Adipocyte (in vitro differentiated cells): ENCODE measurements at places on chromosomes 6 and 20.

- no peak for DNase-seq
Measured at GRCh38 chr6:36364669-36365479, 22.6 kb downstream of the ETV7 start.

DNA sequence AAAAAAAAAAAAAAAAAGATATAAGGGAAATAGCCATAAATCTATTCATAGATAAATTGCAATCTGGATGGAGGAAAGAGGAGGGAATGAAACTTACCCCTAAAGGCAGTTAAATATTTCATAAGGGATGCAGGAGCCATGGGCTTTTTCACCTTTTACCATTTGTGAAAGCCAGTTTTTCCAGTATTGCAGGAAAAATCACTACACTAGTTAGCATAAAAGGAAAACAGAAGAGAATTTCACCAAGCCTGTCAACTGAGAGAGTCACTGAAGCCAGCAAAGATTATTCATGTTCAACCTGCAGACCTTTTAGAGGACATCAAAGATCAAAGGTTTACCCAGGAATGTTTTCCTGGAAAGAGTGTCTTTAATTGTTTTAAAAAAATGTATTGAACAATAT, 969.7 kb downstream of the KIF16B start:
- DNase-seq, result no peak

GRCh38 chr6:53926505-53926904, 131.7 kb downstream of the LRRC1 start:
- DNase-seq, result peak; percentile 21

- no peak for DNase-seq
Measured at GRCh38 chr6:46246727-46247126, 75.9 kb upstream of the ENPP5 start.

GRCh38 chr6:164396071-164397047, 913.0 kb downstream of the C6orf118 start:
- DNase-seq, result no peak

DNA sequence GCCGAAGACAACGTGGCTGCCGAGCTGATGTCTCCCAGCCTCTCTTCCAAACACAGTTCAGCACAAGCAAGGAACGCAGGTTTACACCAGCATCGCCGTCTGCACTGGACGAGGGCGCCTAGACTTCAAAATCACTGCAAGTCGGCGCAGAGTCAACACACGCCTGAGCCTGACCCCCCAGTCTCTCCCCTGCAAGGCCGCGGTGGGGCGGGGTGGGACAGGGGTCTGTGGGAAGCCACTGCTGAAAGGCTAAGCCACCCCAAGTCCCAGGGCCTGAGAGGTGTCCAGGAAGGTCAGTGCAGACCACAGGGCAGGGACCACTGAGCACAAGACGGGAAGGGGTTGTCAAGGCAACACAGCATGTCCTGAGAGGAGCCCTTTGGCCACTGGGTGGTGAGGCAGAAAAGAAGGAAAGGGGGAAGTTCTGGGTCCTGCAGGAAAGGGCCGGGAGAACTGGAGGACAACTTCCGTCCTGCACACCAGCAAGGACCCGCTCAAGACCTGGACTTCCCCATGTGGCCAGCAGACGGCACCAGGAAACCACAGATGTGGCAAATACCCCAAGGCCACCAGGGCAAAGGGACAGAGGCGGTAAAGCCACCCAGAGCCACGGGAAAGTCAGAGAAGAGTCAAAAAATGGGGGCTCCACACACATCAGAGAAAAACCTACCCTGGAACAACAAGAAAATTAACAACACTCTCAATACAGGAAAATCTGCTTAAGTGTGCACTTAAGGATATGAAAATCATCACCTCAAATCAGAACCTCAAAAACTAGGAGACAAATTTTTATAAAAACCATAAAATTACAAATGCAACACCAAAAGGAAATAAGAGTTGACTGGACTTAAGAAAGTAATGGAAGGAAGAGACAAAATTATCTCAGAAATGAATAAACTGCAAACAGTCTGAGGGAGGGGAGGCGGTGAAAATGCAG, 84.8 kb downstream of the TAF4 start:
- peak; percentile 7 for DNase-seq

GRCh38 chr6:19719691-19720128, 117.5 kb upstream of the ID4 start:
- peak; percentile 61 for DNase-seq

GRCh38 chr20:3924304-3925112, 35.3 kb downstream of the PANK2 start:
- no peak for DNase-seq

DNA sequence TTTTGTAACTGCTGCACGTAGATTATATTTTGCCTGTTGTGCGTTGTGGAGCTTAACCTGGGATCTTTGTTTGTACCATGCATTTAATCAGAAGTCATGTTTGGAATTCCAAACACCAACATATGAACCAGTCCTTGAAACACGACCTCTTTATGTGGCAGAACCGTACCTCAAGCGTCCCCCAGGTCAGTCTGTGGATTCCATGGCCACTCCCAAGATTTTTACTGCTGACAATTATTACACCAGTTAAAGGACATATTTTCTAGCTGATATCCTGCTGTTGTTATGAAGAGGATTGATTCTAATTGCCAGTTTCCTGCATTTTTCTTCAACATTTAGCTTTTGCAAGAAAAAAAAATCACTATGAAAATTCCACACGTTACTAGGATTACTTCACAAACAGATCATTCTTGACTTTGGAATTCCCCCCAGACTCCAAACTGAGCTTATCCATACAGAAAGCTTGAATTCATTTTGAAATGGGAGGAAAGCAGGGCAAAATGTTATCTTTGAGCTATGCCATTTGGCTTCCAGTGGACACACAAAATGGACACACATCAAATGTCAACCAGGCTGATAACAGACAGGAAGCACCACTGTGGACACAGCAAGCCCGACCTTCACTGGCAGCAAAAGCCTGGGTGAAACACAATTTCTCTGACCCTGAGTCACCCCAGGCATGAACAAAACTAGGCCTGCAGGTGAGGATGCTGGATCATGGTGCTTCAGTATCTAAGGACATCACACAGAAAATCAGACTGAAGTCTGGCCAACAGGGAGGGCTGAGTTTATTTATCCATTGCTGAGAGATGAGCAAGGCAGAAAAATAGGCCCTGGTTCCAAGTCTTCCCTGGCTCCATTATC, 542.9 kb upstream of the JAG1 start:
- peak; percentile 75 for DNase-seq

- DNase-seq, result no peak
Measured at GRCh38 chr6:169171016-169171415, 82.6 kb downstream of the THBS2 start.

DNA sequence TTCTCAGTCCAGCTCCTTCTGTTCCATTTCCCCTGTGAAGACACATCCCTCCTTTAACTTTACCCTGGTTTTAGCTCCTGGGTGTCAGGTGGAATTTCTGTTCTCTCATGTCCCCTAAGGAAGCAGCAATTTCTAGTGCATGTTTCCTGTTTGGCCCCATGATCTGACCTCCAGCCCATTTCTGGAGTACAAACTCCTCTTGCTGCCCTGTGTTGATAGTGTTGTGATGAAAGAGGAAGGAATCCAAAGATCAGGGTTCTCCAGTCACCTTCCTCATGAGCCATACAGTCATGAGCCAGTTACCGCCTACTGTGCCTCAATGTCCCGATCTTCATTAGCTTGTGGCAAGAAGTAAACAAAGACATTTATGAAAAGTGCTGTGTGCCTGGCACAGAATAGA, 97.4 kb downstream of the PHACTR1 start:
- DNase-seq, result no peak

DNA sequence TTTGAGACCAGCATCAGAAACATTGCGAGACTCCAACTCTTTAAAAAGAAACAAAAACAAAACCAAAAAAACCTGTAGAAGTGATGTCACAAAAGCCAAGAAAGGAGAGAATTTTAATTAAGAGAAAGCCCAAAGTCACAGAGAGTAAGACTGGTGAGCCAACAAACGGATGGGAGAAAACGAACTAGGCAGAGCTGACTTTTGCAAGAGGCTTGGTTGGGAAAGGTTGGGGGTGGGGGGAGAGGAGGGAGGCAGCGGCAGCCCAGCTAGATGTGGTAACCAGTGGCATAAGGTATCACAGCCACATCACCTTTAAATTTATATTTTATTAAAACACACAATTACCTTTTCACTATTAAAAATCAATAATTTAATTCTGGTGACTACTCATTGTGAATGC, 23.5 kb downstream of the NOL7 start:
- DNase-seq, result no peak

DNA sequence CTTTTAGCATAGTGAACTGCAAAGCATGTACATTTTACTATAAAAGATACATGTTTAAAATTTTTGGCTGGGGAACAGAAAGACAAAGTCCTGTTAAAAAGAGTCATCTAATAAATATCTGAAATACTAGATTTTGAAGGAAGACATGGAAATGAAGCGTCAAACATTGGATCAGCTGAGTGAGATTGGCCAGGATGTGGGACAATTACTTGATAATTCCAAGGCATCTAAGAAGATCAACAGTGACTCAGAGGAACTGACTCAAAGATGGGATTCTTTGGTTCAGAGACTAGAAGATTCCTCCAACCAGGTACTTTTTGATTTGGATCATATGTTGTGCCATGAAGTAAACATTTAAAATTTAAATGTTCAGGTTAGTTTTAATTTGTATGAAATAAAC, 162.3 kb downstream of the UTRN start:
- no peak for DNase-seq
